Right ventricle myocardium inferior (tissue), 1 donor: ENCODE measurements at places on chromosomes 13 and 19. TPM values are rescaled to one million over a fixed set of nuclear protein-coding genes. Genes with fewer than 3 reads are reported as not detected.

DNA sequence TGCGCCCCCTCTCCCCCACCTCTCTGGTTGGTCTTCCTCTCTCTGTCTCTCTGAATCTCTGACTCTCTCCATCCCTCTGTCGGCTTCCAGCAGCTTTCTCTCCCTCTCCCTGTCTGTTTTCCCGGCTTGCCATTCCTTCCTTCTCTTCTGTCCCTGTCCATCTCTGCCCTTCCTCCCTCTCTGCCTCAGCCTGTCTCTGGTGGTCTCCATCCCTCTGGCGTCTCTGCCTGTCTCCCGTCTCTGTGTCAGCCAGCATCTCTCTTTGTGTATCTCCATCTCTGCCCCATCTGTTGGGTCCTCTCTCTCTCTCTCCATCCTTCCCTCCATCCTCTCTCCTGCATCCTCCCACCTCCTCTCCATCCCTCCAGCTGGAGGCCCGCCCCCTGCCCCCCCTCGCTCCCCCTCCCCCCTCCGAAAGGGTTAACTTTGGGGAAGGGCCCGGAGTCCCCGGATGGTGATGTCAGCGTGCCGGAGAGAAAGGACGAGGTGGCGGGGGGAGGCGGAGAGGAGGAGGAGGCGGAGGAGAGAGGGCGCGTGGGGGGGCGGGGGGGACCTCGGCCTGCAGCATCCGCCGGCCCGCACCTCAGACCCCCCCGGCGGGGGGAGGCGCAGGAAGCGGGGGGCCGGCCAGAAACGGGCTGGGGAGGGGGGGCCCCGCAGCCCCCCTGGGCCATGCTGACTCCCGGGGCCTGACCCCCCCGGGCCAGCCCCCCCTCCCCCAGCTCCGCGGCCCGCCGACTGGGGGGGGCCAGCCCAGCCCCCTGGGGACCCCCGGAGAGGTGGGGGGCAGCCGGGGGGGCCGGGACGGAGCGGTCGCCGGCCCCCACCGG, at the start of gene BRSK1:
BRSK1 (plus strand) TSS at position 450 of the 830 bp plus-strand sequence. CDS start 446 bp downstream, outside the sequence.
- DNase-seq = no peak

The LRRC63 gene
- not detected for total RNA-seq

The CALR3 gene
- total RNA-seq = not detected

The GPR4 gene
- 5.4 TPM for total RNA-seq

The SPACA4 gene
- not detected for total RNA-seq
